ENCODE measurements at places on chromosomes 6 and 20.

DNA sequence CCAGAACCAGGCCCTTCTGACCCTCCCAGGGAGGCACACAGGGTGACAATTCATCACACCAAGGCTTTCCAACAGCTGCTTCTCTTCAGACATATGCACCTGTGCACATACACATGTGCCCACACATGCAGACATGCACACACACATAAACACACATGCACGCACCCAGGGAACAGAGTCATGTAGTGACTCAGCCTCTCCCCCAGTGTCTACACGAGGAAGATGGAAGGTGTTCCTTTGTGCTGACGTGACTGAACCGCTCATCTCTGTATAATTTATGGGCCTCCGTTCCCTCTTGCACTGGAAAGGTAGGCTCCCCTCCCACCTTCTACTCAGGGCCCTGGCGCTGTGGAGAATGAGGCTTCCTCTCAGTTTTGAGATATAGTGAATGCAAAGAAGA, 23.8 kb upstream of the PLEKHG1 start:
- DNase-seq, result no peak

DNA sequence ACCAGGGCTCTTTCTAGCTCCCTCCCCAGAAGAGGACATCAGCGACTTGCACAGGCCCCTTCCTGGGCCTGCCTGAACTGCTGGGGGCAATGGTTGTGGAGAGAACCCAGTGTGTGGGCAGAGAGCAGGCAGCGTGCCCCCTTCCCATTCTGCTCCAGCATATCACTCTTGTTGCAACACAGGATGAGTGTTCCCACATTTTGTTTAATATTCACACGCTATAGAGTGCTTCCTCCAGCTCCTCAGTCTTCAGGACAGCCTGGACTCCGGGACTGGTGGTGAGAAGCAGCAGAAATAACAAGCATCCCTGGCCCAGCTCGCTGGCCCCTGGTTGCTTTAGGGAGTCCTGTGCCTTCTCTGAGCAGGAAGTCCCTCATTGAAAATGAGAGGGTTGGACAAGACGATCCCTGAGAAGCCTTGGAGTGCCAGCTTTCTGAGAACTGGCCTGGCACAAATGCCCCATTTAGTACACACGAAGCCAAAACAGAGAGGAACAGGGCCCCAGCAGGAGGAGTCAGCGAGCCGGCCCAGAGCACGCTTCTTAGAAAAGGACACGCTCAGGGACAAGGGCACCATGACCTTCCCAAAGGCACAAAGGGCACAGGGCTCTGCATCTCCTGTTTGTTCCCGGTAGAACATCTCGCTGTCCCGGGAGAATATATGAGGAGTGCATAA, 84.2 kb upstream of the FOXC1 start:
- no peak for DNase-seq

GRCh38 chr20:60117065-60117464, 158.8 kb downstream of the CDH26 start:
- no peak for DNase-seq

DNA sequence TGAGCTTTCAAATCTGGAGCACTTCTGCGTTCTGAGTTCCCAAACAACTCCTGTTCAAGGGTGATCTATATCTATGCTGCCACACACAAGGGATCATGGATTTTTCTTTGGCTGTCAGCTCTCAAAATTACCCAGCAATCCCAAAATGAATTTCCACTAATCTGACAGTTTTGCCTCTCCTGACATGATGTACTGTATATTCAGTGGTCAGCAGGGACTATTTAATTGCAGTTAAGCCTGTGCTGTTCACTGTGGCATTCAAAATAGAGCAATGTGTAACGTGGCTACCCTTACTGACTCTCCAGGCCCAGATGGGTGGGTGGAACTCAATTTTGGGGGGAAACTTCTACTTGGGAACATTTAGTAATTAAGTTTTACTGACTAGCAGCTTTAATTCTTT, 283.8 kb upstream of the TSHZ2 start:
- DNase-seq, result no peak

DNA sequence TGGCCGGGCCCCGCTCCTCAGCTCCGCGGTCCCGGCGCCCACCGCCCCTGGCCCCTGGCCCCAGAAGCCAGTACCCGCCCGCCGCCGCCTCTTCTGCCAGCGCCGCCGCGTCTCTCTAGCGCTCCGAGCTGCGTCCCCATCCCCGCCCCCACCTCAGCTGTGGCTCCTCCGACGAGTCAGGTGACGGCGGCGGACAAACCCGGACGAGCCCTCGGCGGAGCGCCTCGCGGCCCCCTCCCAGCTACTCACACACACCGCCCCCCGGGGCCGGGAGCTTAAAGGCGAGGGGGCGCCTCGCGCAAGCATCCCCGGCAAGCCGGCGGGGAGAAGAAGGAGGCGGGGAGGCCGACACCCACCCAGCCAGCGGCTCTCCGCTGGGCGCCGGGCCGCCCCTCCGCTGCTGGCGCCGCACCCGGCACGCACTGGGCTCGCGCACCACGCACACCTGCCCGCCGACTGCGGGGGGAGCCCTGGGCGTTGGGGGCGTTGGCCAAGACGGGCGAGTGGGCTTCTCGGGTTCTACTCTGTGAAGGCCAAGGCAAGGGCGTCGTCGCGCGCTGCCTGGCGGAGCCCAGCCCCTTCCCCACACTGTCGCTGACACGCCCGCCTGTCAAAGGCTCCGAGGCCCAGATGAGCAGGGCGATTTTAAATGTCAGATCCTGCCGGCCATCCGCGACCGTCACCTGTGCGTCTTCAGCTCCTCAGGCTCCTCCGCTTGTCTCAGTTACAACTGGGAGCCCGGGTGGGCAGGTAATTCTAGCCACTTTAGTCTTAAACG, at the start of gene SNAP91:
SNAP91 (minus strand) TSS at position 132 of the 778 bp plus-strand sequence. CDS start 1,174 bp downstream, outside the sequence.
- DNase-seq, result no peak

- DNase-seq, result no peak
Measured at GRCh38 chr6:126963077-126963809, 155.2 kb upstream of the RSPO3 start.

GRCh38 chr6:146915671-146916127, 288.5 kb upstream of the STXBP5 start:
- no peak for DNase-seq

DNA sequence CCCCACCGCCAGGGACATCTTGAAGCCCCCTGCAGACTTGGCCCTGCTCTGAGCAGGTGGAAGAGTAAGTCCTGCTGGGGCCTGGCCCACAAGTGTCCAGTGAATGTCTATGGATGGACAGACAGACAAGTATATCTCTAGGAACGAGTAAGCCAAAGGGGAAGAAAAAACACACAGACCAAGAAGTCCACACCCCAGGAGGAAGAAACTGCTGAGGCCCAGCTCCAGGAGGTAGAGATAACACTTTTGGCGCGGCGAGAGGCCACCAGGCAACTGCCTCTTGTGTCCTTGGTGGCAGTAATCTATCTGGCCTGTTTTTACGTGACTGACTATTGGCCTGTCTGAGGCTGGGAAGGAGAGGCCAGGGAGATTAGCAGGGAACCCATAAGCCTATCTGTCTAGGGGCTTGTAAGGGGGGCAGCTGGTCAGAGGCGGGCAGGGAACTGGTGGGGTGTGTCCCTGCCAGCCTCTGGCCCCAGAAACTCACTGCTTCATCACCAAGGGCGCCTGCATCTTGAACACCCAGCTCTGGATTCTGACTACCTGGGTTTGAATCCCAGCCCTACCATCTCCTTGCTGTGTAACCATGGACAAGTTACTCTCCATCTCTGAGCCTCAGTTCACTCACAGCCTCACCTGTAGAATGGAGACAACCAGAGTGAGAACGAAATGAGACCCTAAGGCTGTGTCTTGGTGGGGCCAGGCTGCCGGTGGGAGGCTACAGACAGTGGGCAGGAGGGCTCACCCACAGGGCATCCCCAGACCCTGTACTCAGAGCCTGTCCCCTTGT, 31.3 kb downstream of the C20orf203 start:
- DNase-seq, result no peak

- DNase-seq, result no peak
Measured at GRCh38 chr6:31702405-31702818, 712 bp downstream of the ABHD16A start.

- no peak for DNase-seq
Measured at GRCh38 chr6:24584382-24584720, 61.6 kb downstream of the KIAA0319 start.
